ENCODE measurements at places on chromosomes 12 and 14. TPM values are rescaled to one million over a fixed set of nuclear protein-coding genes. Genes with fewer than 3 reads are reported as not detected.

- no peak overlapping the region for H3K27ac ChIP-seq
- H3K36me3 ChIP-seq = no peaks in the 10 kb centered on the region
- DNase-seq = no peak
- no peaks in the 10 kb centered on the region for H3K27me3 ChIP-seq
- H3K4me3 ChIP-seq = no peak overlapping the region
- no peaks in the 10 kb centered on the region for H3K4me1 ChIP-seq
These were observed 29.4 kb upstream of the STXBP6 start for GRCh38 chr14:25079311-25079710.

DNA sequence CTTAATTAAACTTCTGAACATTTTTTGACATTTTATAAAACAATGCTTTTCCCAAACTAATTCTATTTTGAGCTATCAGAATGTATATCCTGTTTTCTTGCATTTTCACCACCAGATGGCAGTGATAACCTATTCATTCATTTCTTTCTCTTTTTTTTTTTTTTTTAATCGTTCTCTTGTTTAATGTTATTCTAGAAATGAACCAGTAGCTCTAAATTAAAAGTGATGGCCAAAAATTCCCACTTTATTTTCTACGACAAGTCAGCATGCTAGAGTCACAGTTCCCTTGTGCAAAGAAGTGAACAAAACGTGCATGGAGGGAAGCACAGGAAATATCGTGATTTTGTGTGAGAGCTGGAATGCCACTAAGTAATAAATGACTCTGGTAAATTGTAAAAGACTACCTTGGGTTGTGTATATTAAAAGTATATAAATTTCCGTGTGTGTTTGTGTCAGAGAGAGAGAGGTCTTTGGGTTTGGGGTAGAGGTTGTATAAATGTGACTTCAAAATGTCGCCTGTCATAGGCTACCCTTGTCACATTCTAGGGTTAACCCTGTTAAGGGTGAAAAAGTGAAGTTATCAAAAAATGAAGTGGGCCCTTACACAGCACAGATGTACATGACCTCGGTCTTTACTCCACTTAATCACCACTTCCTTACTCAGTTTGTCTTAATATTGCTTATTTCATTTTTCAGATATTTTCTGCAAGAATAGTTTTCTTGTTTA lies 40.4 kb upstream of the LDHB start:
- no peak overlapping the region for H3K27ac ChIP-seq
- no peak overlapping the region for H3K4me3 ChIP-seq
- no peak for DNase-seq
- no peaks in the 10 kb centered on the region for H3K36me3 ChIP-seq

DNA sequence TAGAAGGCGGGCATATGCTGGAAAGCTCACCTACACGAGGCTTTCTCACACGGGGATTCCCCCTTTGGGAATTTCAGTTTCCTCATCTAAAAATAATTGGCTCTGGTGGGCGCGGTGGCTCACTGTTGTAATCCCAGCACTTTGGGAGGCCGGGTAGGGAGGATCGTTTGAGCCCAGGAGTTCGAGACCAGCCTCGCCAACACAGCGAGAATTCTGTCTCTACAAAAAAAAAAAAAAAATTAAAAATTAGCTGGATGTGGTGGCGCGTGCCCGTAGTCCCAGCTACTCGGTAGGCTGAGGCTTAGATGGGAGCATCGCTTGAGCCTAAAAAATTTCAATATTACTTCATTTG lies 400 bp upstream of the NDUFA12 start:
- H3K4me1 ChIP-seq = no peaks in the 10 kb centered on the region
- peaks cover 18% of the 10 kb centered on the region for H3K36me3 ChIP-seq
- no peak for DNase-seq
- H3K27me3 ChIP-seq = no peaks in the 10 kb centered on the region
- H3K4me3 ChIP-seq = peak overlapping the region; percentile 98

- H3K4me3 ChIP-seq = peak overlapping the region; percentile 2
- no peaks in the 10 kb centered on the region for H3K27me3 ChIP-seq
- no peaks in the 10 kb centered on the region for H3K36me3 ChIP-seq
These were observed 690.9 kb upstream of the FBXO33 start for GRCh38 chr14:40122968-40123648.

- no peak overlapping the region for H3K27ac ChIP-seq
- no peaks in the 10 kb centered on the region for H3K27me3 ChIP-seq
- H3K4me1 ChIP-seq = peaks cover 8% of the 10 kb centered on the region
- DNase-seq = no peak
- H3K4me3 ChIP-seq = no peak overlapping the region
These were observed 213.6 kb upstream of the FSCB start for GRCh38 chr14:44720707-44721106.

- H3K36me3 ChIP-seq = no peaks in the 10 kb centered on the region
- DNase-seq = no peak
- no peak overlapping the region for H3K27ac ChIP-seq
- H3K4me1 ChIP-seq = peaks cover 2% of the 10 kb centered on the region
These were observed 690.7 kb upstream of the TBX3 start for GRCh38 chr12:115374480-115375185.

- H3K4me1 ChIP-seq = peaks cover 9% of the 10 kb centered on the region
- no peak for DNase-seq
- peaks cover 17% of the 10 kb centered on the region for H3K36me3 ChIP-seq
- no peak overlapping the region for H3K4me3 ChIP-seq
- no peak overlapping the region for H3K27ac ChIP-seq
- H3K27me3 ChIP-seq = peaks cover 91% of the 10 kb centered on the region
These were observed 13.5 kb downstream of the TBX3 start for GRCh38 chr12:114670291-114670980.

GRCh38 chr14:98103705-98104104 lies 1168.3 kb downstream of the BCL11B start:
- H3K27ac ChIP-seq = no peak overlapping the region
- no peaks in the 10 kb centered on the region for H3K4me1 ChIP-seq
- H3K4me3 ChIP-seq = no peak overlapping the region
- no peak for DNase-seq
- H3K36me3 ChIP-seq = no peaks in the 10 kb centered on the region
- H3K27me3 ChIP-seq = no peaks in the 10 kb centered on the region

GRCh38 chr14:70808416-70809224 lies 693 bp downstream of the MAP3K9 start:
- H3K4me3 ChIP-seq = peak overlapping the region; percentile 85
- H3K27ac ChIP-seq = peak overlapping the region; percentile 10
- no peaks in the 10 kb centered on the region for H3K27me3 ChIP-seq
- DNase-seq = peak; percentile 86

DNA sequence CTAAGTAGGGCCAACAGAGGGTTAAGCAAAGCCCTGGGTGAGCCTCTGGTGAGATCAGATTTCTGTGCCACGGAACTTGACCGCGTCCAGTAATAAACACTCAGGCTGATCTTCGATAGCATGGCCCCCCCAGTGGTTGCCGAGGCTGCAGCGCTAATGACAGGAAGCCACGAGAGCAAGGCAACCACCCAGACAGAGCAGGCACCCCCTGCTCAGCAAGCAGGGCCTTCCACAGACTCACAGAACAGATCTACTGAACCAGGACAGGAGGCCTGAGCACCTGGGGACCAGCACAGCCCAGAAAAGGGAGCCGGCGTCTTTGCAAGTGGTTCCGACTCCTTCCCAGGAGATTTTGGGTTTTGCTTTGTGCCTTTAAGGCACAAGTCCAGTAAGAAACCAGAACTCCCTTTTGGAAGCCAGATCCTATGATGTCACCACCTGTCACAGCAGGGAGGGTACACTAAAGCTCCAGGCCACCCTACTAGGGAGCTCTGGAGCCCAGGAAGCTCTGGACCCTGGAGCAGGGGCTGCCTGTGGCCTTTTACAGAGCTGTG lies 42.3 kb downstream of the BCL11B start:
- no peak for DNase-seq
- H3K36me3 ChIP-seq = peaks cover 13% of the 10 kb centered on the region
- H3K4me1 ChIP-seq = peaks cover 22% of the 10 kb centered on the region

ADAMTS20 gene
- total RNA-seq = 0.70 TPM

FKBP11 gene
- total RNA-seq = 30.1 TPM

C12orf75 gene
- 48.0 TPM for total RNA-seq

DDHD1 gene
- total RNA-seq = 22.0 TPM

SDR9C7 gene
- 0.42 TPM for total RNA-seq

ARHGEF40 gene
- 71.1 TPM for total RNA-seq

MAP3K9 gene
- total RNA-seq = 38.8 TPM
